ENCODE measurements at places on chromosomes 12 and 14.

GRCh38 chr12:18383203-18383602, 121.9 kb downstream of the PIK3C2G start:
- no peak for DNase-seq

DNA sequence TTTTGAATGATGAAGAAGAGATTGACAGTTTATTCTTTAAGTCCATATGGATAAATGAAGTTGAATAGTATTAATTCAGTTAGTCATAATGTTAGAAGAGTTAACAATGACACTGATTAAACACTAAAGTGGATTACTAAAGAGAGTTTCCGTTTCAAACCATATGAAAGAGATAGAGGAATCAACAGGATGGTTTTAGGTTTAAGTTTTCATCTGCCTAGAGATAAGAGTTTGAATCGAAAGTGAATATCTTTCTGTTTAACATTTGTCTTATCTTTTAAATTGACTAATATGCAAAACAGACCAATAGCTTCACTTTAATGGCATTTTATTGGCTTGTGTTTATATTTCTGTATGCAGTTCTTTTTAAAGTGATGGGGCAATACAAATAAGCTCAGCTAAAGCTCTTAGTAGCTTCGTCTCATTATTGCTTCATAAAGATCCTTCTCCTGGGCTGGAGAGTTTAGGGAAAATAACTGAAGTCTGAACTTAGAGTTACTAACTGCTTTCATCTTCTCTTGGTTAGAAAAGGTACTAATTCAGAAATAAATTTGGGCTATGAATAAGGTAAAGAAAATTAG, 66.0 kb downstream of the MIPOL1 start:
- DNase-seq, result no peak

- no peak for DNase-seq
Measured at GRCh38 chr14:34220921-34221320, 241.1 kb downstream of the SPTSSA start.

GRCh38 chr12:91189516-91189915, 6.9 kb upstream of the DCN start:
- no peak for DNase-seq

Measured in CD4-positive, CD25-positive, alpha-beta regulatory T cell (primary cell).